ENCODE measurements at places on chromosomes 12 and 14.

DNA sequence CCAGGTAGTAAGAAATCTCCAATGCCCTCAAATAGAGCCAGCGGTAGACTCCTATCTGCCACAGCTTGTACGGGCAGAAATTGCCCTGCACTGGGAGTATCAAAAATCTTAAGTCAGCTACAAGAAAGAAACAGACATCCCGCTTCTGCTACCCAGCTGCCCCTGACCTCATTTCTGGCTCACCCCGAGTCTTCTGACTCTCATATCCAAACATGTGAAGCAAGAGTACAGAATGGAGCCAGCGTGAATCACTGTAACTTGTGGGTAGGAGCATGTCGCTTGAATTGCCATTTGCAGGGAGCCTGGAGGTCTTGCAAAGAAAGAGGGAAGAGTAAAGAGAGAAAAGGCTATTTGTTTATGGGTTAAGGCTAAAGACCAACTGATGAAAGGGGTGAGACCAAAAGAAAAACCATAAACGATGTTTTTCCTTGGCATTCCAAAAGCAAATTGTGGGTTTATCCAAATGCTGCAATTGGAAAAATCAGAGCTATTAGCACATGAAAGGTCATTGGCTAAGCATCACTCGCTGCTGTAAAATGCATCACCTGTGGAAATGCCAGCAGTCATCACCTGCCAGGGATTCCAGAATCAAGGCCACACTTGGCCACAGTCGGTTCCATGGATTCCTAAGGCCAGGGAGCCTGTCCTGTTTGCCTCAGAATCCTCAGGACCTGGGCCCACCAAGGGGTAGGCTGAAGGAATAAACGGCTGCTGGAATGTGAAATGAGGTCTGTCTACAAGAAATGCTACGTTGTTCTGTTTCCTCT, 86.6 kb downstream of the FOXN3 start:
- no peak for DNase-seq

DNA sequence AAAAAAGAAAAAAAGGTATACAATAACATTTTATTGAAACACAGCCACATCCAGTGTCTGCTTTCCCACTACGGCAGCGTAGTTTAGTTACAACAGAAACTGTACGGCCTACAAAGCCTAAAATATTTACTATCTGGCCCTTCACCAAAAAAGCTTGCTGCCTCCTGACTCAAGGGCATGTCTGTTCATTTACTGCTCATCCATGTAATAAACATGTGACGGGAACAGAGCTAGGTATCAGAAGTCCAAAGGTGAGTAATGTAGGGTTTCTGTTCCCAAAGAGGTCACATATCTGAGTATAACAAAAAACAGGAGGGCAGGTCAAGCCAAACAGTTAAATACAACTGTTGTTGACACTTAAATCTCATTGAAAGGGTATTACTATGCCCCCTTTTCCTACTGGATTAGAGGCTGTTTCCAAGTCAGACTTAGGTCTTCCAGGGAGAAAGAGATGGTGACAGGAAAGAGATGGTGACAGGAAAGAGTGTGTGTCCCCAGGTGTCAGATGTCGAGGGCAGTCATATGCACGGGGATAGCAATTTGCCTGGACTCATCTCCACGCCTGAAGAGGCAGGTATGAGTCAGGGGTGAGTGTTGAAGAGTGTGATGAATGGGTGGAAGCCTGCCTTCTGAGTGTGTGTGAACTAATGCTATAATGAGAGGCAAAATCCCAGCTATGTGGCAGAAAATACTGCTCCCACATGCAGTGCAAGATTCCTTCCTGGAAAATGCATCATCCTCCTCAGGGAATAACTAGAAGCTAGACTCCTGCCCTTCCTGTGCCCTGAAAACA, 77.7 kb downstream of the MAP3K9 start:
- DNase-seq: no peak

DNA sequence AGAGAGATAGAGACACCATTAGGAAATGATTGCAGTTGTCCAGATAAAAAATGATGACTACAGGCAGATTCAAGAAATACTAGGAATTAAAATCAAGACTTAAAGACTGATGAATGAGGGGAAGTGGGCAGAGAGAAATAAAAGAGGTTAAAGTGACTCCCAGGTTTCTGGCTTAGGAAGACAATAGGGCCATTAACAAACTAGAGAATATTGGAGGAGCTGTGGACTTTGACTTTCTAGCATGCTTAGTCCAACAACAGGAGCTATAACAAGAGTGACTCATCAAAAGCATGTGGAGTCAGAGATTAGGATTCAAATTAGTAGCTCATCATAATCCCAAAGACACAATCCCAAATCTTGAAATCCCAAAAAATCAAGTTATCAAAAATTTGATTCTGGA, 101.5 kb downstream of the BMP4 start:
- DNase-seq: no peak

GRCh38 chr14:81276073-81277069, 55.6 kb upstream of the GTF2A1 start:
- DNase-seq: no peak

DNA sequence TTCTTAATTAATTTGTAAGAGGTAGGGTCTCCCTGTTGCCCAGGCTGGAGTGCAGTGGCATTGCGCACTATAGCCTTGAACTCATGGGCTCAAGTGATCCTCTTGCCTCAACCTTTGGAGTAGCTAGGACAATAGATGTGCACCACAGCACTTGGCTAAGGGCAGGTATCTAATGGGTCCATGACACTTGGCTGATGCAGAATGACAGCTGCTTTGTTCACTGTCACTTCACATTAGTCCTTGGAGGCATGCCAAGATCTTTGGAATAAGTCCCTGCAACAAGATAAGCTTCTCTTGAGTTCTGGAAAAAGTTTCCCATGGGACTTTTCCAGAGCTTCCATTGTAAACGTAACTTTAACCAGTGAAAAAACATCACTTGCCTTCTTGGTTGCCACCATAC, 23.4 kb downstream of the COQ6 start:
- no peak for DNase-seq

GRCh38 chr14:104522926-104523545, 56.5 kb upstream of the C14orf180 start:
- no peak for DNase-seq

GRCh38 chr14:76430017-76430416, 54.1 kb downstream of the ESRRB start:
- no peak for DNase-seq

- no peak for DNase-seq
These were observed 44.3 kb upstream of the HELB start for GRCh38 chr12:66258011-66258410.

DNA sequence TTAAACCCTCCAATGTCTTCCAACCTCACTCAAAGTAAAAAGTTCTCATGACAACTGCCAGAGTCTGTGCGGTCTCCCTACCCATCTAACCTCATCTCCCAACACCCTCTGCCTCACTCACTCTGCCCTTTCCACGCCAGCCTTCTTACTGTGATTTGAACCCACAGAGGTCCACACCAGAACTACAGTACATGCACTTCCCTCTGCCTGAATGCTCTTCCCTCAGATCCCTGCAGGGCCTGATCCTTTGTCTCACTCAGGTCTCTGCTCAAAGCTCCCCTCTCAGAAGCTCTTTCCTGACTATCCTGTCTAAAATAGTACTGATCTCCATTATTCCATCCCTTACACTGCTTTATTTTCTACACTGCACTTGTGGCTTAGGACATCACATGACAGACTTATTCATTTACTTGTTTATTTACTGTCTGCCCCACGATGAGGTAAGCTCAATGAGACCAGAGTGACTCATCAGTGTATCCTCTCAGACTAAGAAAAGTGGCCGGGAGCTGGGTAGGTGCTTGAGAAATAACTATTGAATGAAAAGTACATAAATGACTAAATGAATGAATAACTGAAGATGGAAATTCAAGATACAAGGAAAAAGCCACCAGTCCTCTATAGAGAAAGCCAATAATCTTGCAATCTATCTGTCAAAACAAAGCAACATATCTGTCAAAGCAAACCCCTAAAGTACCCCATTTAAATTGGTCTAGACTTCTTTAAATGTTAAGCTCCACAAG, 17.1 kb downstream of the POMT2 start:
- no peak for DNase-seq

DNA sequence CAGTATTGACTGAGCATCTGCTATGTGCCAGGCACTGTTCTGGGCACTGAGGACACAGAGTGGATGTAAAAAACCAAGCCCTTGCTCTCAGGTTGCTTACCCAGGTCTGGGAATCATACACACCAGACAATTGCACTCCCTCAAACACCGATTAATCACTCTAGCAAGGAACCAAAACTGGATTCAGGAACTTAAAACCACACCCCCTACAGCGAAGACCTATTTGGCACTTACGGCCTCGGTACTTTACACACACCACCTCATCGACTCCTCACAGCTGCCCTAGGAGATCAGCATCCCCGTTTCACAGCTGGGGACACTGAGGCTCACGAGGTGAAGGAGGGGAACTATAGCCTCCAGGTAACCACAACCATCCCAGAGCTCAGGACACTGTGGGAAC, 1.6 kb downstream of the GLTP start:
- no peak for DNase-seq

- DNase-seq: no peak
These were observed 4.0 kb downstream of the MAPKAPK5 start for GRCh38 chr12:111846016-111846415.

GRCh38 chr12:57216921-57217879, 606 bp downstream of the NXPH4 start:
- DNase-seq: peak; percentile 89

- DNase-seq: no peak
These were observed 479.4 kb upstream of the NOVA1 start for GRCh38 chr14:27077214-27077613.

DNA sequence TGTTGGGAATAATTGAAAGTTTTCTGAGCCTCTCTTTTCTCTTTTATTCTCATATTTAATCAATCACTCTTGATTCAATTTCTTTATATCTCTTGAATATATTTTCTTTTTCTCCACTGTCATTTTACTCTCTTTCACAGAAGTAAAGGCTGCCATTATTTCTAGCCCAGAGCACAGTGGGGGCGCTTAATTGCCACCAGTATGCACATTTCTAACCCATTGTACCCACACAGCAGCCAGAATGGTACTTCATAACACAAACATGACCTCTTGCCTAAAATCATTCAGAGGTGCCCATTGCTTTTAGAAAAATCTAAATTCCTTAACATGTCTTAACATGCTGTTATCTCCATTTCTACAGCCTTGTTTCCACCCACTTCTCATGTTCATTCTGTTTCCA, 190.2 kb upstream of the LMO3 start:
- no peak for DNase-seq

- DNase-seq: no peak
These were observed 27.4 kb upstream of the BTBD6 start for GRCh38 chr14:105220699-105221597.

GRCh38 chr12:31517994-31518393, 72.9 kb downstream of the DENND5B start:
- DNase-seq: peak; percentile 38

- no peak for DNase-seq
These were observed 234.0 kb upstream of the CAND1 start for GRCh38 chr12:67035121-67035520.

GRCh38 chr14:74048281-74048680, 29.1 kb downstream of the BBOF1 start:
- DNase-seq: no peak

- DNase-seq: no peak
These were observed 29.0 kb upstream of the A2M start for GRCh38 chr12:9144730-9145106.

DNA sequence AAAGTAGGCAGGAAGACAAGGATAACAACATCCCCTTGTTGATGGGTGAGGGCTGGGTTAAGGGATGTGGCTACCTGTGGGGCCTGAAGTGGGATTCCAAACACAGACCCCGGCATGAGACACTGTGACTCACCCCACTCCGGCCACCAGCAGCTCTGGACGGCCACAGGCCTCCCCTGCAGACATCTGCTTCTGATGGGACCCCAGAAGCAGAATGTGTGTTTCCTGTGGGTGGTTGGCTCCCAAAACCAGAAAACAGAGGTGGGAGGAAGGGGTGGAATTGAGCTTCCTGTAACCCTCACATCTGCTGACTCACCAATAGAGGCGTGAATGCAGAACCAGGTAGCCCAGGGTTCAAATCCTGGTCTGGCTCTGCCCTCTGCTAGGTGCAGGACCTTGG, 216.6 kb upstream of the PWP1 start:
- DNase-seq: no peak

DNA sequence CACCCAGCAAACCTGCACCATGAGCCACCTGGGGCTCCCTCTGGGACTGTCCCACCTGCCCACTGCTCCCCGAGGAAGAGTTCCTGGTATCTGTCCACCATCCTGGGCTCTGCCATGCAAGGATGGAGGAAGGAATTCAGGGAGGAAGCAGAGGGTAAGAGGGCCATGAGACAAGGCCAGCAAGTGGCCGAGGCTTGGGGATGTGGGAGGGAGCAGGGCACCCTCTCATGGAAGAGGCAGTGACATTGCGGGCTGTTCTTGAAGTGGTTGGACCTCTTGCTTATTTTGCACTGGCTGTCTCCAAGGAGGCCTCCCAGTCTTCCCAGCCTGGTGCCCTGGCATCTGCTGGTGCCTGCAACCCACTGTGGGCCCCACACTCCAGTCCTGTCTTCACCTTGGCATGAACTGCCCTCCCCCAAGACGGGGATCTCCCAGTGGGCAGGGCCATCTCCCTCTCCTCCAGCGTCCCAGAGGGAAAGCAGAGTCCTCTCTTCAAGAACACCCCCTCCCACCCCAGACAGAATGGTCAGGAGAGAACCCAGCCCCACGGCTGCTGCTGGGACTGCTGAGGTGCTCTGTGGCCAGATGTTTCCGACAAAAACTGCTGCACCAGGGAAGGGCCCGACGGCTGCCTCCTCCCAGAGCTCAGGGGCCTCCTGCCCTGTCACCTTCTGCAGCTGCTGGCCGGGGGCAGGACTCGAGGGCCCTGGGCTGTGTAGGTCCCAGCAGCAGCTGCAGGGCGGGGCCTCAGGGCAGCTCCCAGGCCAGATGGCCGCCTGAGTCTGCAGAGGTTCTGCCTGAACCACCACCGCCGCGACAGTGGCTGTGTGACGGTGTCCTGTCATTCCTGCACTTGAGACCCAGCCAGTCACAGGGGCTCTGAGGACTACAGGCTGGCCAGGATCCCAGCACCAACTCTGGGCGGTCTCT, 1.8 kb upstream of the AKT1 start:
- peak; percentile 48 for DNase-seq

GRCh38 chr12:49777800-49778748, 36.7 kb downstream of the TMBIM6 start:
- no peak for DNase-seq

GRCh38 chr14:77868552-77869285, 68.8 kb downstream of the ADCK1 start:
- DNase-seq: no peak

DNA sequence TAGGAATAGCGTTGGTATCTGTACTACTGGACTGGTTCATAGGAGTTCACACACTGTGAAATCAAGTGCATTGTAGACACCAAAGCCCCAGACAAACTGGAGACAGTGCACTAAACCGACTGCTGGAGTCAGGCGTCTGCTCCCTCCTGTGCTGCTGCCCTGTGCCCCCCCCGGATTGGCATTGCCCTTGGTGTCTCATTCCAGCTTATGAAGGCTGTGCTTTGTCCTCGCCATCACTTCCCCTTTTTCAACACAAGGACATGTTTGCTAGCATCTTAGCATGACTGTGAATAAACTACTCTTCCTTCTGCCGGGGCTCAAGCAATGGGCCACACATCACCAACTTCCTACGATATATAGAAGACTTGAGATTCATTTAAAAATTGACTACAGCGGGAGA, 84.0 kb downstream of the TMCC3 start:
- no peak for DNase-seq
